ENCODE measurements at places on chromosomes 6 and 20.
A peak's percentile ranks its signal among the peaks of the same experiment; 100 is the strongest.

DNA sequence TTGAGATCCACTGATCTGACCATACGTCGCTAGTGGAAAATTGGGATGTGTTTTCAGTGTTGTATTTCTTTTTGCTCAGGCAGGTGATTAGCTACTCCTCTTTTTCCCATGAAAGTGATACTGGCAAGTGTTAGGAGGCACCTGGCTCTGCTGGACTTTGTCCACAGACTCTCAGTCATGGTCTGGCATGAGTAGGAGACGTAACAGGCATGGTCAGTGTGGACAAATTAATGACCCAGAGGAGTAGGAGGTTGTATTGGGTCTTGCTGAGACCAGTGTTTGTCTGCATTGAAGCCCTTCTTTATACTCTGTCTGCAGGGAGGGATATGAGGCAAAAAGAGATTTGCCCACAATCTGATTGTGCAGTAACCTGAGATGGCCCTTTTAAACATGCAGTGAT lies 178.7 kb downstream of the DTNBP1 start:
- no peak for DNase-seq

GRCh38 chr6:162385980-162386379 lies 341.6 kb downstream of the PRKN start:
- no peak for DNase-seq

DNA sequence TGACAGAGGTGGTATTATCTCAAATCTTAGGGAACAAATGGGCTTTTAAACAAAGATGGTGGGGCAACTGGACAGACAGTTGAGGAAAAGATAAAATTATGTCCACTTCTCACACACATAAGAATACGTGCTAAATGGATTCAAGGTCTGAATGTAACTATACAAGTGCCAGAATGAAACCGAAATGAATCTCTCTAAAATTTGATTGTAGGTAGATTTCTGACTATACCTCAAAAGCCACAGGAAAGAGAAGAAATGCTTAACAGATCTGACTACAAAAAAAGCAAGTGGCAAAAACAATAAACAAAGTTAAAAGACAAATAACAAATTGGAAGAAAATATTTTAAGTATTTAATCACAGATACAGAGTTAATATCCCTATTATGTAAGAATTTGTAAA lies 182.7 kb upstream of the OLIG3 start:
- DNase-seq, result no peak

GRCh38 chr6:70790483-70791224 lies 123.0 kb downstream of the SMAP1 start:
- DNase-seq, result no peak

GRCh38 chr6:41645007-41645618 lies 6.8 kb downstream of the MDFI start:
- DNase-seq, result no peak

GRCh38 chr6:40128127-40128526 lies 193.9 kb upstream of the MOCS1 start:
- DNase-seq, result no peak

- no peak for DNase-seq
These were observed 605 bp upstream of the PPP1R16B start for GRCh38 chr20:38804682-38805501.

- DNase-seq, result no peak
These were observed 7.3 kb downstream of the ANKEF1 start for GRCh38 chr20:10042086-10042485.

DNA sequence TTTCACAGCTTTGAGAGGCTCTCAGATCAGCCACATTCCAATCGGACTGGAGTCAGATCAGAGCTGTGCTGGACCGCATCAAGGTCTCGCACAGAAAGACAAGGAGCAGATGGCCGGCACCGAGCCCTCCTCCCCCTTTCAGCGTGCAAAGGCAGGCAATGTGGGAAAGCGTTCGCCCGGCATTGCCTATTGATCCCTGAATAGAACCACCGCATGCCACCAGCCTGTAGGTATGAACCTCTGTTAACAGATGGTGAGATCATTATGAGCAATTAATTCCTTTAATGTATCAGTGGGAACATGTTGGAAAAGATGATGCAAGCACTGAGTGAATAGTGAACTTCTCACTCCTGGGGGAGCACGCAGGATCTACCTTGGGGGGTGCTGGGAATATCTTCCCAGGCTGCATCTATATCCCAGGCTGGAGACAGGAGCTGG lies 117.5 kb upstream of the ID4 start:
- DNase-seq, result peak; percentile 75

DNA sequence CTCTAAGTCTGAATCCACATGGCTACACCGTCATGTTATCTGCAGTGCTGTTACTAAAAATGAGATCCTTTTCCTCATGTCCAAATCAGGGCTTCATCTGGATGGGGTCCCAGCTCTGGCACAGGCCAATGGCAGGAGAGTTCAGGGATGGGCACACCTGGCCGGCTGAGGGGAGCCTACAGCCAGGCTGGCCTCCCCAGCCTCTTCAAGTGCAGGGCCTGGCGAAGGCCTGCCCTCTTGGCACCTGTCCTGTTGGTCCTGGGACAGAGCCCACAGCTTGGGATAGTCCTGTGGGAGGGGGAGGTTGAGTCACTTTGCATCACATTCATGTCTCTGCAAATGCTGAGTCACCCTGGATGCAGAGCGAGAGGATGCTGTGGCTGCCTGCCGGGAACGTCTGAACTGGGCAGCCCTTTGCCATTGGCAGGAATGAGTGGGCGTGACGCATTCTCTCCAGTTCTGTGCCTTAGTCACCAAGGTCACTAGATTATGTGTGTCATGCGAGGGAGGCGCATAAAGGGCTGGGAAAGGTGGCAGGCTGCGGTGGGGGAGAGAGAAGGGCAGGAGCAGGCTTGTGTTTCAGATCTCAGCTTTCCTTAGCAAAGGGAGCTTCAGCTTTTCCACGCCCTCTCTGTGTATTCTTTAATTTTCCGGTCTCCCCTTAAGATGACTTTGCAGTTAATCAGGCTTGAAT lies 223.2 kb upstream of the ECI2 start:
- no peak for DNase-seq

DNA sequence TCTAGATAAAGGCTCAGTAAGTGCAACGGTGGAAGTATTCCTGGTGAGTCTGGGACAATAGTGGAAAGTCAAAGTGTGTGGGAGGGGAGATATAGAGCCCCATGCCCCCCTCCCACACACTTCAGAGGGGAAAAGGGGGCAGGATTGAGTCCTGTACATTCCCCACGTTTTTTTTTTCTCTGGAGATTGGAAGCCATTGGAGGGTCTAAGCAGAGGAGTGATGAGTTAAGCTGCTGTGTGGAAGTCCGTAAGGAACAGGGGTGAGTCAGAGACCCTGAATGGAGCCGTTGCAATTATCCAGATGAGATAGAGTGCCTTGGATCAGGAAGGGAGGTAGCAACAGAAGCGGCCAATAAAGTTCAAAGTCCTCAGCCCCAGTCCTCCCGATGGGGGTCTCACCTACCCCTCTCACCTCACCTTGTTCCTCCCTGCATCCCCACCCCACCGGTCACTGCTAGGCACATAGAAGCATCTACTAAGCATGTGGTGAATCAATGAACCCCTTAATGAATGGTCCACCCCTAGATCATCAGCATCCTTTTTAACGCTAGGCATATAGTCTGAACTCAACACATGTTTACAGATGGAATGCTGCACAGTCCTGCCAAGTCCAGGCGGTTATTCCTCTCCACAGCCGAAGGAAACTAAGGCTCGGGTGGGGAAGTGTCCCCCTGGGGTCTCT lies 662 bp upstream of the SLC9A8 start:
- DNase-seq, result no peak

DNA sequence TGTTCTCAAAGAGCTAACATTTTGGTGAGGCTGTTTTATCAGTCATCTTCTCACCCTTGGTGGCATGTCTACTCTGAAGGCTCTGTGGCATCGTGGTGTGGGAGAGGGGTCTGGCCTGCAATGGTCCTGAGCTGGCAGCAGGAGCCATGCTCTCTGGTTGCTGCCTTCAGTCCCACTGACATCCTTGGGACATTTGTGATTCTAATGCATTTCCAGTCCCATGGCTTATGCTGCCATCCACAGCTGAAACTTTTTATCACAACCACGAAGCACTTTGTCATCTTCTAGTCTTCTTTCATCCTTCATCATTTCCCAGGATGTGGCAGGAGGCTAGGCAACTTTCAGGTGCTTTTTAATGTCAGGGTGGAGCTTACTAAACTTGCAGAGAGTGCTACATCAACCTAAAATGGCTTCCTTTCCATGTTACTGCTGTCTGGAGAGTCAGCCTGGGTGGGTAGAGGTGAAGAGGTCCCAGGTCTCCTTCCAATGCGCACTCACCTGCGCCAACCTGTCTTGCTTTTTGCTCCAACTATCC lies 77.1 kb downstream of the GPR63 start:
- DNase-seq, result peak; percentile 21

- DNase-seq, result no peak
These were observed 326.4 kb downstream of the LAMA2 start for GRCh38 chr6:129209355-129209754.

GRCh38 chr6:127858727-127859391 lies 42.0 kb downstream of the THEMIS start:
- DNase-seq, result no peak

DNA sequence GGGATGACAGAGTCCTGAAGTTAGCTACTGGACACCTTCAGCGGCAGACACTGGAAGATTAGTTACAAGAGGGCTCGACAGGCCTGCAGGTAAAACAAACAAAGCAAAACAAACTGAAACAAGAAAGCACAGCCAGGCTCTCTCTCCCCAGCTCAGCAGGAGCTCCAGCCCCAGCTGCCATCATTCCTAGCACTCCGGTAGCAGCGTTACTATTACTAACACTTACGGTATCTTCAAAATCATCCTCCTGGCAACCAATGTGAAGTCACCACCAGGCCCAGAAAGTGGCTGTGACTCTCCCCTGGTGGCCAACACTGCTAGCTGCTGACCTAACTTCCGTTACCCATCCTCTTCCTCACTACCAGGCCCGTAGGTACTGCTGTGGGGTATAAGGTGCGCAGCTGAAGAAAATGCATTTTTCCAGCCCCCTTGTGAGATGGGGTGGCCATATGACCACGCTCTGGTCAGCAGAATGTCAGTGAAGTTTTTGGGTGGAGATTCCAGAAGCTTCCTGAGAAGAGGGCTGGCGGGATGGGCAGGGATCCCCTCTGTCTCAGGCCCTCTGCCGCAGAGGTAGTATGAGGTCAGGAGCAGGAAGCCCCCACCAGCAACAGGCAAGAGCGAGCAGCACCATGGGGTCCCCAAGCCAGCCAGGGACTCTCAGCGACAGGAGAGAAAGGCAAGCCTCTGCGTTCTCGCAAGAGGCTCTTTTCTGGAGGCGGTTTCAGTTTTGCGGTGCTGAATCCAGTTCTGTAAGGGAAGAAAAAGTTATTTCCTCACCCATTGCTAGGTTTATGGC lies 37.4 kb upstream of the TBXT start:
- DNase-seq, result no peak

- no peak for DNase-seq
These were observed 111.7 kb downstream of the TRERF1 start for GRCh38 chr6:42339991-42340401.

DNA sequence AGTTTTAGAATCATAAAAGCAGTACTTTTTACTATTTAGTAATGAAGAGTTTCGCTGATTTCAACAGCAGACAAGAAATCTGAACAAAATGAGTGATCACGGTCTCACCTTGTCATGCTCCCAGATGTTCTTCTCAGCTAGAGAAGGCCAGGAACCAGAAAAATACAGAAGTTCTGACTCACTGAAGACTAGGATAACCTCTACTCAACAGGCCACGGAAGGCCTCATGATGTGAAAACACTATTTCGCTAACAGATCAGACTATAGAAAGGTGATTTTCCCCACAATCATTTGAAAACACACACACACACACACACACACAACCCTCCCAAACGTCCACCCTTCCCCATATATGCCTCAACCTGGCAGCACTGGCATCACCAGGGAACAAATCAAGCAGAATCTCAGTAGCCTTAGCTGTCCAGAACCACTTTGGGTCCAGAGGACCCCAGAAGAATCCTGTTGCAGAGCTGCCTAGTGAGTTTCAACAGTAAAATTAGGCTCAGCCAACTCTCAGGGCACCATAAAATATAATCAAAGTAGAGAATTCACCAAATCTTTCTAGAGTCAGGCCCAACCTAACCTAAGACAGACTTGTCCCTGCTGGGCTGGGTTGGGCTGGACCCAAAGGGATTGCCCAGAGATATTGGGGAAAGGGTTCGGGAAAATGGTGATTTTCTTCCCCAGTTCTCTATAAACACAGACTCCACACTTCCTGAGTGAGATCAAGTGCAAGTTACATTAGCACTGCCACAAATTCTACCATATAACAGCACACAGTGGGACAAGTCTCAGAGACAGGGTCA lies 7.9 kb downstream of the EXOC2 start:
- DNase-seq, result no peak

GRCh38 chr20:57350081-57350710 lies 859 bp upstream of the RAE1 start:
- DNase-seq, result no peak

DNA sequence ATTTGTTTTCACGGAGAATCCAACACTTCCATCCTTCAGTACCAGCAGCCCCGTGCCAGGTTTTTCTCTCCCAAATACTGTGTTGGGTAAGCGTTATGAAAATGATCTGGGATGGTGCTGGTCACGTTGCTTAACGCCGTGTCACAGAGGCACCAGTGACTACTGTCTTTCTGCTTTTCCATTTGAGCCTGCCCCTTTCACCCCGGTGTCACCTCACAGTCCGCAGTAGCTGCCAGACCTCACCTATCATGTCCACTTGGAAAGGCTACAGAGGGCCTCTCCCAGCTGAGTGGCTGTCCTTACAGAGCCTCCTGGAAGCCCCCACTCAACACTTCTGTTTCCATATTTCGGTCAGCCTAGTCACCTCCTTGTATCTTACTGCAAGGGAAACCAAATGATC lies 176.5 kb upstream of the ARID1B start:
- DNase-seq, result no peak

DNA sequence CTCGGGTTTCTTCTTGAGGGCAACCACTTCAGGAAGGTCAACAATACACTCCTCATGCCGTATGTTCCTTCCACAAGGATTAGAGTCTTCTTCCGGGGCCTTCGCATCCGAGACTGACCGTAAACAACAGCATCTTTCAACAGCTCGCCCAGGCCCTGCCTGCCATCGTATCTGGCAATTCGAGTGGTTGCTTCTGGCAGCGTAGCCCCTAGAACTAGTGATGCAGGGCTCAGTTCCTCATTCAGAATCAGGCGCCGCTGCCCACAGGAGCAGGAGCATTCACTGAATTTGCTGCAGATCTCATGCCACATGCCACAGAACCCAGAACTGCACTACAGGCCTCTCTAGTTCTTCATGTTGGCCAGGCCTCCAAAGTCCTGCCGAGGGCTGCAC lies 59.0 kb upstream of the AFDN start:
- no peak for DNase-seq

DNA sequence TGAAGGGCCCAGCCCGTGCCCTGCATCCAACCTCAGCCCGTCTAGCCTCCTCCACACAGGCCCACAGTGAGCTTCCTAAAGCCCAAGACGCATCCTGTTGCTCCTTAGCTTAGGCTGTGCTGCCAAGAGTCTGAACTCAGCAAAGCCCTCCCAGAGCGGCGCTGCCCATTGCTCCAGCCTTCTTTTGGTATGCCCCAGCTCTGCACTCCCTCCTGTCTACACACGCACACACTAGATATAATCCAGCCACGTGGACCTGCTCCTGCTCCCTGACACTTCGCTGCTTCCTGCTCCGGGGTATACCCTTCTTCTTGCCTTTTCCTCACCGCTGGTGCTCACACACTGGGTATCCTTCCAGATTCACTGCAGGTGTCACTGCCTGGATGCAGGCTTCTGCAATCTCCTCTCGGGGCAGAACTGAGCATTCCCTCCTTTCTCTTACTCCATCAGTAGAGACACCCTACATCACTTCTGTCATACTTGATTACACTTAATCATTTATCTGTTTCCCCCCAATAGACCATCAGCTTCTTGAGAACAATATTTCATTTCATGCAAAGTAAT lies 23.8 kb downstream of the GABRR2 start:
- no peak for DNase-seq

- DNase-seq, result peak; percentile 5
These were observed 26.1 kb upstream of the NKAIN2 start for GRCh38 chr6:123777563-123777962.

- peak; percentile 61 for DNase-seq
These were observed 857.3 kb downstream of the FRK start for GRCh38 chr6:115203381-115203780.

Data from NCI-H1694 treated with DMSO at 0.1 percent for 48 hours (cell line).